ENCODE measurements at places on chromosomes 1 and 21.

DNA sequence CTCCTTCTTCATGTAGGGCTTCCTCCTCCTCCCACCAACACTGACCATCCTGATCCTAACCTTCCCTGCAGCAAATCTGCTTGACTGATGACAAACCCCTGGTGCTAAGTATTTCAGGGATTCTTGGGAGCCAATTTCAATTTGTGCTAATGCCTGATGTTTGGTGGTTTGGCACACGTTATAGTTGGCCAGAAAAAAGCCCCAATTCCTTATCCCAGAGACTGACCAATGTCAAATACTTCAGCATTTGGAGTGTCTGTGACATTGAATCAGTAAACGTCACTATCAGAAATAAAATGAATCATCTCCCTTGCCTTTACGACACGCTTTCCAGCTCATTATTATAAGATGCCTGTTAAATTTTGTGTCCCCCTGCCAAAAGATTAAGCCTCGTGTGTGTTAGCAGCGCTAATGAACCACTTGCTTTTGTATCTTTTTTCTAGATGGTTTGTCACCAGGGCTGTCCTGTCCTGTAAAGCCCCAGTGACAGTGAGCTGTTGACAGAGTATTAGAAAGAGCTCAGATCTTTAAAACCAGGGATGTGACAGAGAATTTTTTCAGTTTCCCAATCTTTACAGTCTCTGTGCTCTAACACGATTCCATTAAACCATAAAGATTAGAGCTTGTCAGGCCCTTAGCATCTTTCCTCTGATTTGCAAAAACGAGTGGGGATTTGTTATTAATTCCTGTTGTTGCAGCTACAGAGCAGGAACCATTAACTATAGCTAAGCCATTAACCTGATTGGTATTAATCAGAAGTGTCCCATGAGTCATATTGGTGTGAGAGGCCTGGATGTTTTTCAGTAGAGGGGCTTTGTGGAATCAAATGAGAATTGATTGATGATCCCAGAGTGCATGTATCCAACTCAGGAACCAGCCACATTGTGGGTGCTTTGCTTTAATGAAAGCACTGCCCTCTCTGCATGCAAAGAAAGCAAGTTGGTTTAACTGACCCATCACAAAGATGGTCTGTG is 665.1 kb upstream of the PLXNA2 start:
- no peak for DNase-seq

DNA sequence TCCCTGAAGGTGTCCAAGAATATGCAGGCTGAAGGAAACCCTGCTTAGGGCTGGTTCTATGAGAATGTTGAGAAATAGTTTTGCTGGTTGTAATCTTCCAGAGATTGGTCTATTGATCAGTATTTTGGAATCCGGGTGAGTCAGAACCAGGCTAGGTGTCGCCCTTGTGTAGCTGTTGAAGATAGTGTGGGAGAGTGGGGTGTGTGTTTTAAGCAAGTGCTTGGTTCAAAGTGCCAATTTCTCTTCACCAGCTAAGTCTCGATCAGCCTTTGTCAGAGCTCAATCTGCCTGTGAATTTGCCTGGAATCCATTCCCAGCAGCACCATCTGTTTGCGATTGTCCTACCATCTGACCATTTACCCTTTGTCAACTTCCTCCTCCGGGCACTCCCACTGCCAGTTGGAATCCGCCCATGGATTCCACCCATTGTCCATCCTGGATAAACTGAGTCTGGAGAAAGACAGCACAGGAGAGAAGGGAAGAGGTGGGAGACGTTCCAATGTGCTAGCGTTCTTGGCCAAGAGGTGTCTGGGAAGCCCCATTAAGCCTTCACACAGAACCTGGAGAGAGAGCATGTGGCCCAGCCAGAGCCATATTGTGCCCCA is 59.4 kb upstream of the CYP2J2 start:
- no peak for DNase-seq

- DNase-seq = no peak
Measured at GRCh38 chr1:208446271-208446691, 202.1 kb upstream of the PLXNA2 start.

DNA sequence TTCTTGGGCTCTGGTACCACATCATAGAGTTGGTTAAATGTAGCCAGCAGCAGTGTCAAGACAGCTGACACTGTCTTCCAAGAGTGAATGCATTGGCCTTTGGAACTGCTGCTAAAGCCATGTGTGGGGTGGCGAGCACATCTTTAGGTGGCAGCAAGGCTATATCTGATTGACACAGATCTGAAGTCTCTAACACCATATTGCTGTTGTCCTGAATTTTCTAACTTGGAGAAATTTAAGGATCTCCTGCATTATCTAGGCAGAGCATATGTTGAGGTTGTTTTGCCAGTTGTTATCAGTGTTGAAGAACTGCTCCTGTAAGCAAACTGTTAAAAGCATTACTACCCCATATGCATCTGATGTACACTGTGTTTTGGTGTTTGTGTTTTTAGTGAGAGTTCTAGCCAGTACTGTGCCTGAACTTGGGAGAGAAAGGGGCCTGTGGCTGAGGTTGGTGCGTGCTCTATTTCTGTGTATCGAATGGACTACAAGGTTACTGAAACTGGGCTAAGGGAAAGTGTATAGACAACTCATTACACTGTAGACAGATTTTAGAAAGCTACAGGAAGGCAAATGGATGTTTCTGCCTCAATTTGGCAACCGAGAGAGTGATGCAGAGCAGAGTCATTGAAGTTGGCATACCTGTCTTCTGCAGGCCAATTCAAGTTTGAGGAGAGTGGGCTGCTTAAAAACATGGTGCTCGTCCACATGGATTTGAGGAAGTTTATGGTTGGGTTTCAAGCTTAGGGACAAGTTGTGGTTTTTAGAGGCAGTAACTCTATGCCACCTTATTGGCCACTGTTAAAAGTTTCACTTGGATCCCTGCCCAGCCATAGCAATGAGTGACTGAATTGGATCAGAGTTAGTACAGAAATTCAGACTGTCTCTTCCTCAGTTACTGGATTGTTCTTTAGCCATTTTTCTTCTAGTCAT is 16.9 kb downstream of the DYRK3 start:
- DNase-seq = no peak
